ENCODE measurements at places on chromosomes 1 and 21.

DNA sequence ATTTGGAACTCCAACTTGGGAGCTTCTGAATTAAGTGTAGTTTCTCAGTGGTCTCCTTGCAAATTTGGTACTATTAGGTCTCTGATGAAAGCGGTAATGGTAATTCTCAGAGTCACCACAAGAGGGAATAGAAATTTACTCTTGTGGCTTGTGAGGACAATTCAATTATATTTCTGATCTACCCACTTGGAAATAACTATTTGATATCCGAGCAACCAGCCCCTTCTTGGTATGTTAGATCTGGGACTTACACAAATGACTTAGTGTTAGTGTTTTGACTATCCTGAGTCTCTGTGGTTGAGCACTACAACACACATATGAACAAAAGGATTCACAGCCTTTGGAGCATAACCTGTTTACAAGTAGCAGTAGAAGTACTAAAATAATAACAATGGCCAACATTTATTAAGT lies 68.1 kb downstream of the RPS6KA1 start:
- no peak for DNase-seq

GRCh38 chr1:64983110-64983509 lies 16.8 kb upstream of the JAK1 start:
- DNase-seq, result peak; percentile 52

GRCh38 chr21:16125274-16125673 lies 395.5 kb downstream of the USP25 start:
- no peak for DNase-seq

DNA sequence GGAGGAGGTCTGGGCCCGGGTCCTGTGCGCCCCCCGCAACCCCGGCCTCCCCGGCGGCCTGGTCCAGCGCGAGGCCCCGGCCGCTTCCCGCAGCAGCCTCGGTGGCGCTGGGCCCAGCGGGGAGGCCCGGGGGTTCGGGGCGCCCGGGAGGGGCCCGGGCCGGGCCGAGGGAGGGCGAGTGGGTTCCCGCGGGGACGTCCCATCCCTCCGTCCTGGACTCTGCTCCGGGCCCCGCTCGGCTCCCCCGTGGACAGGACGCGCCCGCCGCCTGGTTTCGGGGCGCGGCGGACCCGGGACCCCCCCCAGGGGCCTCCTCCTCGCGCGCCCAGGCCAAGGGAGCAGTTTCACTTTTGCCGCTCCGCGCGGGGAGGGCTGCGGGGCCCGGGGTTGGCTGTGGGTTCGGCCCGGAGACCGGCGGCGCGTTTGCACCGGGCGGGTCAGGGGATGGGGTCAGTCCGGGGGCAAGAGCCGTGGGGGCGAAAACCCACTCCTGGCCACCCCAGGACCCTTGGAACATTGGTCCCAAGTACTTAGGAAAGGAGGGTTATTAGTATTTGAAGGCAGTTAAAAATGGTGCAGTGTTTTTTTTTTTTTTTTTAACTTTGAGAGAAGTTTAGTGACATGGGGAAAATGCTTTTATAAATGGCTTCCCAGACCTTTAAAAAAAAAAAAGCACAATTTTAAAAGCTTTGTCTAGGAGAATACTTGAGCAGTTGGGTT lies 677 bp downstream of the AGPAT3 start:
- DNase-seq, result no peak

DNA sequence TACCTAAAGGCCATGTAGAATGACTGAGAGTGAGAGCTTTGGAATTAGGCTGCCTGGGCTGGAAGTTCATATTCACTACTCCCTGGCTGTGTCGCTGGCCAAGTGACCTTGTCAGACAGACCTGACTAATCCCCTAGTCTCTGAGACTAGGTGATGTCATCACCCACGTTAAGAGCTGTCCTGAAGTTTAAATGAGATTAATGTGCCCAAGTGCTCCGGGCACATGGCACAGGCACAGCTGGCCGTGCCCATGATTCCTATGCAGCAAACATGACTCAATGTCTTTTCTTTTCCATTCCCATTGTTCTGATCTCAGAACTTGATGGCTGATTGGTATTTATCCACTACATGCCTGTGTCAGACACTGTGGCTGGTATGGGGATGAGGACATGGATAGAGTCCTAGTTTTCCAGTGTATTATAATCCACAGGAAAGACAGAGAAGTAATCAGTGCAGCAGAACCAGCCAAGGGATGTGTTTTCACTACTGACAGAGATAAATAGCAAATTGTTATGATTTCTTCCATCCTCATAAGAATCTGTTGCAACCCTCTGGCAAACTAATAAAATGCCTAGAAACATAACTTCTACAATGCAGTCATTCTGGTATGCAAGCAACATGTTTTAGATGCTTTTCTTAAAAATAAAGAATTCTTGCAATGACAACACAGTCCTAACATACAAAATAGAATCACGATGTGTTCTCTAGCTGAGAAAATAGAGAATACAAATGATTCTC lies 180.9 kb downstream of the PCP4 start:
- no peak for DNase-seq

- peak; percentile 40 for DNase-seq
Observed at GRCh38 chr1:45493116-45493697, 2.2 kb upstream of the TESK2 start.

DNA sequence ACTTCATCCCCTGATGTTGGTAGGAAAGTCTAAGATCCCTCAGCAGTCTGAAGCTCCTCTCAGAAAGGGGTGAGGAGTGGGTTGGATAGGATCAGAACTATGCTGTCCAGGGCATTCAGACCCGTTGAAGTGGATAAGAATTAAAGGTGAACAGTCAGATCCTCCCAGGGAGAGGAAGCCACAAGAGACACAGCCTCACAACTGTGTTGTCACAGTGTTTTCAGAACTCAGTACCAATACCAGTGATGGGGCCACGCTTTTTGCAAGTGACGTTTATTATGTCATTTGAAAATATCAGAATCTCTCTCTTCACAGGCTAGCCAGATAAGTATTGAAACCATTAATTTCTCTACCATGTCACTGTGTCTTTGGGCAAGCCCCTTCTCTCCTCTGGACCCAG lies 15.4 kb upstream of the EPS15 start:
- no peak for DNase-seq

- no peak for DNase-seq
Observed at GRCh38 chr1:37472994-37473393, 1.4 kb upstream of the ZC3H12A start.

DNA sequence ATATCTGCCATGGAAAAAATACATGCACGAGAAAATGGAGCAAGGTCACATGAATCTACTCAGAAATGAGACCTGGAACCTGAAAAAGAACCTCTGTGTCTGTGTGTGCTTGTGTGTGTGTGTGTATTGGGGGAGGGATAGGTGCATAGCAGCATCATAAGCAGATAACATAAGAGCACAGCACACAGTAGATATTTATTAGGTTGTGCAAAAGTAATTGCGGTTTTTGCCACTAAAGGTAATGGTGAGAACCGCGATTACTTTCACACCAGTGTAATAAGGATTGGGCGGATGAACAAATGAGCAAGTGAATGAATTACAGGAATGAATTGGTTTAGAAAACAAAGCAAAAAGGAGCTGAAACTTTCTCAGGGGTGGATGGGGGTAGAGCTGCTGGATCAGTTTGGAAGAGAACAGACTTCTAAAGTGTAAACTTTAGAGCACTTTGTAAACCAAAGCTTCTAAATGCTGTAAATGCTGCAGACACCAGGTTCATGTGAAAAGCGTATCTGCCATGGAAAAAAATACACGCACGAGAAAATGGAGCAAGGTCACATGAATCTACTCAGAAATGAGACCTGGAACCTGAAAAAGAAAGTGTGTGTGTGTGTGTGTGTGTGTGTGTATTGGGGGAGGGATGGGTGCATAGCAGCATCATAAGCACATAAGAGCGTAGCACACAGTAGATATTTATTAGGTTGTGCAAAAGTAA lies 156.9 kb downstream of the TOMM20 start:
- no peak for DNase-seq

GRCh38 chr1:246722720-246723119 lies 1.5 kb upstream of the SCCPDH start:
- DNase-seq, result no peak

DNA sequence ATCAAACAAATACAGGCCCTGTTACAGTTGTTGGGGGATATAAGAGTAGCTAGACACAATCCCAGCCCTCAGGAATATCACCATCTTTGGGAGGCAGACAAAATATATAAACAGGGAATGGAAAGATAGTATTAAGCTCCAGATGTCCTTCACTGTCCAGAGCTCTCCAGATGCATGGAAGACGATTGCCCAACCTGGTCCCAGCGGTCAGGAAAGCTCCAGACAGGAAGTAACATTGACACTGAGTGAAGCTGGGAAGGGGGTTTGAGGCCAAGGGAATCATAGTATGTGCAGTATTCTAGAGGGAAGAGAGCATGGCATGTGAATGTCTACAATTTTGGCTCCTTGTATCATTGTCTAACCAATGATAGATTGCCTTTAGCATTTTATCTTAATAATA lies 173.9 kb upstream of the HOOK1 start:
- DNase-seq, result no peak
